ENCODE measurements at places on chromosomes 4 and X.

DNA sequence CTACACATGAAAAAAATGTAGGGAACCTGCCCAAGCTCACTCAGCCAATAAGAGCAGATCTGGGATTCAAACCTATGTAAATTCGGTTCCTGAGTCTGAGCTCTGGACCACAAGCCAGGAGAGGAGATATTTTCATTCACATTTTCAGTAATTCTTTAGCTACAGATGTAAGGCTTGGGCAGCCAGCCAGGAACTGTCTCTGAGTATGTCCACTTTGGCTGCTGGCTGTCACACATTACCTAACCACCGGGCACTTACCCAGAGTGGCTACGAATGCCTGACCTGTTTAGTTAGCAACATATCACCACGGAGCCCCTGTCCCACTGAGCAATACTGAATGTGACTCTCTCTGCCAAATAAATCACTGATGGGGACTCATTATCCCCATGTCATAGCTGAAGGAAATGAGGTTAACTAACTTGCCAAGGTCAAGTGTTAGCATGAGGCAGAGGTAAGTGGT is 15.3 kb downstream of the USP46 start:
- DNase-seq = peak; percentile 81

DNA sequence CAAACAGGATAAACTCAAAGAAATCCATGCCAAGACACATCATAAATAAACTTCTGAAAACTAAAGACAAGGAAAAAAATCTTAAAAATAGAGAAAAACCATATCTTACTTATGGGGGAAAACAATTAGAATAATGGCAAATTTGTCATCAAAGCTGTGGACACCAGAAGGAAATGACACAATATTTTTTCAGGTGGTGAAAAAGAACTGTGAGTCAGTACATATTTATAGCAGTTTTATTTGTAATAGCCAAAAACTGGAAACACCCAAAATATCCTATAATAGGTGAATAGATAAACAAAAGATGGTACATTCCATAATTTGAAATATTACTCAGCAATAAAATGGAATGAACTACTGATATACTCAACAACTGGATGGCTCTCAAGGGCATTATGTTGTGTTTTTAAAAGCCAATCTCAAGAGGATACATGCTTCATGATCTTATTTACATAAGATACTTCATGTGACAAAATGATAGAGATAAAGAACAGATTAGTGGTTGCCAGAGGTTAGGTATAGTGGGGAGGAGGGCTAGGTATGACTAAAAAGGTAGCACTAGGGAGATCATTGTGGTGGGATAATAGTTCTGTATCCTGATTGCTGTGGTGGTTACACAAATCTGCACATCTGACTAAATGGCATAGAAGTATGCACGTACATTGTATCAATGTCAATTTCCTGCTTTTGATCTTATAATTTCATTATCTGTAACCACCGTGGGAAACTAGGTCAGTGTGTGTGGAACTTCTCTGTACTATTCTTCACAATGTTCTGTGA is 191.9 kb downstream of the PPP1R2C start:
- DNase-seq = no peak

DNA sequence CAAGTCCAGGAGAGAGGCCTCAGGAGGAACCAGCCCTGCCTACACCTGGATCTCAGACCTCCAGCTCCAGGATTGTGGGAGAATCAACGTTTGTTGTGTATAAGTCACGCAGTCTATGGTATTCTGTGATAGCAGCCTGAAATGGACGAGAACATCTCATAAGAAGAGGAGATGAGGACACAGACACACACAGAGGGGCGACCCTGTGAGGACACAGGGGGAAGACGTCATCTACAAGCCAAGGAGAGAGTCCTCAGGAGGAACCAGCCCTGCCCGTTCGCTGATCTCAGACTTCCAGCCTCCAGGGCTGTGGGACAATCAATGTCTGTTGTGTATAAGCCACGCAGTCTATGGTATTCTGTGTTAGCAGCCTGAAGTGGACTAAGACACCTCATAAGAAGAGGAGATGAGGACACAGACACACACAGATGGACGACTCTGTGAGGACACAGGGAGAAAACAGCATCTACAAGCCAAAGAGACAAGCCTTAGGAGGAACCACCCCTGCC is 20.3 kb downstream of the P2RY8 start:
- DNase-seq = no peak

GRCh38 chrX:123994730-123995129 is 33.2 kb downstream of the STAG2 start:
- no peak for DNase-seq

GRCh38 chr4:139247700-139248238 is 32.3 kb downstream of the MGARP start:
- no peak for DNase-seq

DNA sequence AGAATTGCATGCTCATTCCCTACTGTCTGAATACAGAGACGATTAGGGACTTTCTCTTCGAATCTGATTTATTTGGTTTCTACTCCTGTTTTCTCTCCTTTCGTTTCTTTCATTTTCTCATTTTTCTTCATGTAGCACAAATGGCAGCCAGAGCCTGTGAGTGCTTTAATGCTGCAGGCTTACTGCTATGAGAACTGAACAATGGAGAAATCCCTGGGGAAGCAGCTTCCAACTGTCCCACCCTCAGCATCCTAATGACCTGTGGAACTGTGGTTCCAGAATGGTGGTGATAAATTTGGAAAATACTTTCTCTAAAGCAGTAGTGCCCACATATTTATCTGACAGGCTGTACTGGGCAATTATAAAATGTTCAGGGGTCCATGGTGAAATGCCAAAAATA is 930.4 kb downstream of the DMD start:
- DNase-seq = no peak

DNA sequence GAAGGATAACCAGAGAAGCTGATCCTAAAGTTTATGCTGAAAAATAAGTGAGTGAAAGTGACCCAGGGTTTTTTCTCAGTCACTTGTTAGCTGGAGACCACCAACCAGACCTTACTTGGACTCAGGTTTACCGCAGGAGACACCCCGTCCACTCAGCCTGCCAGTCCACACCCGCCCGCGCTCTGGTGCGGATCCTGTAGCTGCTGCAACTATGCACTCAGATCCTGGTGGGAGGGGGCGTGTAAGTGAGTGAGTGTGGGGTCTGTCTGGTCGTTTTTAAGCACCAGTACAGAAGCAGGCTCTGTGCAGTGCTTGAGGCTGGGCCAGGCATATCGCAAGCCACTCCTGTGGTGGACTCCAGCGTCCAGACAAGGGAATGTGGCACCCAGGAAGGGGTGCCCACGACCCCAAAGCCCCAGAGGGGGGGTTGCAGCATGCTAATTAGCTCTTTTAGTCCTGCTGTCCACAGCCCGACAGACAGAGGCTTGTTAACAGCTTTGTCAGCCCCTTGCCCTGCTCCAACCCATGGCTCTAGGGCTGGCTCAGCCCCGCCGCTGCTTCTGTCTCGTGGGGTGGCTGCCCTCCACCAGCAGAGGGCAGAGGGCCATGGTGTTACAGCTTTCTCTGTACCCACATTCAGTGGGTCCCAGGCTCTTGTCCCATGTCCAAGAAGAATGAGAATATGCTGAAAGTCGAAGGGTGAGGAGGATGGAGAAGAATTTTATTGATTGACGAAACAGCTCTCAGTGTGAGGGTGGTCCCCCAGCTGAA is 40.4 kb upstream of the PPP1R2C start:
- no peak for DNase-seq

GRCh38 chr4:182133033-182133432 is 110.2 kb upstream of the TENM3 start:
- no peak for DNase-seq

DNA sequence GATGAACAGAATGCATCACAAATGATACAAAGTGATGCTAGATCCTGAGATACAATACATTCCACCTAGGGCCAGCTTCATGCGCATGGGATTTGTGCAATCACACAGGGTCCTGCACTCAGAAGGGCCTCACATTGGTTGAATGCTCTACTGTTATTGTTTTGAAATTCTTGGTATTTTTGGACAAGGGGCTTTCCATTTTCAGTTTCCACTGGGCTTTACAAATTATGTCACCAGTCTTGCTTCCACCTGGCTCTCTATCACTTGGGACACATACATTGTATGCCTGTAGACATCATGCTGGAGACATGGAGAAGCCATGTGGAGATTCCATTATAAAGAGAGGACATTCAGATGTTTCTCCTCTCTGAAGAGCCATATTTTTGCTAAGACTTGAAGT is 155.8 kb downstream of the NAA11 start:
- no peak for DNase-seq

DNA sequence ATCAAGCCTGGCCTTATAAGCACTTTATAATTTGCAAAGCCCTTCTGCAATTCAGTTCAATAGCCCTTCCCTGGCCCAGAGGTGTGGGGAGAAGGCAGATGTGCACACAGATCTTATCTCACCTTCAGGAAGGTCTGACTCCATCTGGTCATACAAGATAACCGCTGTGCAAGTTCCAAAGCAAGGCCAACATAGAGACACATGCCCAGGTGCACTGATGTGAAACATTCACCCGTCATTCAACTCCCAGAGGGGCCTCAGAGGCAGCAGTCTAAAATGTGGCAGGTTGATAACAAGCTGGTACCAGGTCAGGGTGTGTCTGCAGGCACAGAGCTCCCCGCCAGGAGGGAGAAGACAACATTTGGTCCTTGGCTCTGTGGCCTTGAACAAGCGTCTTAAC is 10.9 kb upstream of the WFS1 start:
- DNase-seq = no peak

DNA sequence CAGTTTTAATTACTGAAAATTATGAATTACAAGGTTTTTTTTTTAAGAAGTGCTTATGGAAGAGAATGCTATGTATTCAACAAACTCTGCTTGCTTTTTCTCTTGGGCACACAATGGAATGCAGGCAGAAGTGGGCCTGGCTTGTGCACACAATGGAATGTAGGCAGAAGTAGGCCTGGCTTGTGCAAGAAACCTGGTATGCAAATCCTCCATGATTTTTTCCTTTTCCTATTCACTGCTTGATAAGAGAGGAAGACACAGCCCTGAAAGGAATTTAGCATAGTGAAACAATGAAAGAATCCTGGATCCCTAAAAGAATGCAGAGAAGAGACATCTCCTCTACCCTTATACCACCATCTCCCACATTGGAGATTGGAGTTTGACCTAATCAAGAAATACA is 138.4 kb downstream of the COL25A1 start:
- peak; percentile 41 for DNase-seq

- DNase-seq = peak; percentile 88
These were observed at the start of gene CXCL8 for GRCh38 chr4:73740353-73740778. CXCL8 (plus strand) TSS chr4:73740569; CDS start chr4:73740659, 90 bp downstream.

- no peak for DNase-seq
These were observed 257.2 kb downstream of the FBXW7 start for GRCh38 chr4:152278505-152279233.
